Bronchial epithelial cell (primary cell): ENCODE measurements at places on chromosomes 7 and 10. TPM values are rescaled to one million over a fixed set of nuclear protein-coding genes. Genes with fewer than 3 reads are reported as not detected.

DNA sequence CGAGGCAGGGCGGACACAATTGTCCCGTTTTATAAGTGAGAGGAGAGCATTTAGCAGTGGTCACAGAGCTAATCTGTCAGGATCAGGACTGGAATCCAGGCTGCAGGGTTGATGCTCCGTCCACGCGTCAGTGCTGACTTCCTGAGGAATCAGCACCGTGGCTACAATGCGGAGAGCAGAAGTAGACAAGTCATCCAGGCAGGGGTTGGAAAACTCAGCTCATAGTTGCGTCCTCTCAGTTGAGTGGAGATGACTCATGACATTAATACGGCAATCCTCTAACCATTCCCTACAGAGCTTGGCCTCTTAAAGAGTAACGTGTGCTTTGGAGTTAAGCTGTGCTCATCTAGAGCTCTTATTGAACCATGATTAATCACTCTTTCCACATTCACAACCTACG, 17.1 kb upstream of the HTR5A start:
- DNase-seq: no peak

GRCh38 chr10:71582019-71582418, 137.6 kb downstream of the C10orf105 start:
- DNase-seq: peak; percentile 7

DNA sequence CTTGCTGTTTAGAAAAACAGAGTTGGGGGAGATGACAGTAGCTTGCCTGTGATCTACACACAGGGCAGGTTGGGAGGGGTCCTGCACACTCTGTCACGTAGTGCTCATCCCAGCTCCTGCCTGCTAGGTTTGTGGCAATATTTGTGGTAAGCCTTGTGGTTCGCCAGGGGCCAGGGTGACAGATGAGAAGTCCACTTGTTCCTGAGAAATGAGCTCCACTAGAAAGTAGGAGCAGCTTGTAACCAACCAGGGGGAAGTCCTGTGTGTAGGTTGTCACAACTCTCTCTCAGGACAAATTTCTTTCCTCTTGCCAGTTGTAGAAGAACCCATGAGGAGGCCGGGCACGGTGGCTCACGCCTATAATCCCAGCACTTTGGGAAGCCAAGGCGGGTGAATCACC, 147.0 kb downstream of the TCF7L2 start:
- no peak for DNase-seq

DNA sequence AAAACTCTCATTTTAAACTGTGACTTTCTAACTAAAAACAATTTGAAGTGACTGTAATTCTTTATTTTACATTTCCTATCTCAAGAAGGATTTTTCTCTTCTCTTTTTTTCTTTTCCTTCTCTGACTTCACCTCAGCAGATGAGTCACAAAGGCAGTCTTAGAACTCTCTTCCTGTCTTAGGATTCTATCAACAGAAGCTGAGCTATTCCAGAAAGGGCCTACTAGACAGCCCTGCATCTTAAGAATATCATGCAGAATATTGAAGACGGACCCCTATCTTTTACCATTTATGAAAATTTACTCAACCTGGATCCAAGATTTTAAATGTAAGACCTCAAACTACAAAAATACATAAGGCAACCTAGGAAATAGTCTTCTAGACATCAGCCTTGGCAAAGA, 365.7 kb upstream of the SEMA3C start:
- peak; percentile 81 for DNase-seq

DNA sequence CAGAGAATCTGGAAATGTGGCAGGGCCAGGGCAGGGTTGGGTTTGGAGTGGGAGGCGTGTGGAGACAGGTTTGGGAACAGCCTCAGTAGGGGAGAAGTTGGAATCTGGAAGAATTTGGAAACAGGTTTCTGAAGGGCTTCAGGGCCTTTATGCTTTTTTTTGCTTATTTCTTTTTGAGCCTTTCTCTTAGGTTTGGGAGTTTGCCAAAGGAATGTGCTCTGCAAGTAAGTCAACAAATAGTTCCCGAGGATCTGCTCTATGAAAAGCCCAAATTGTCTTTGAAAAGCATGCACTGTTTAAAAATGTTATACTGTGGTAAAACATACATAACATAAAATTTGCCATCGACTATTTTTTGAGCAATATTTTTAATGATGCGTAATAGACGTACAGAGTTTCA, 86.7 kb upstream of the ADRB1 start:
- peak; percentile 48 for DNase-seq

GRCh38 chr7:150931199-150931869, 46.8 kb downstream of the KCNH2 start:
- DNase-seq: no peak

DNA sequence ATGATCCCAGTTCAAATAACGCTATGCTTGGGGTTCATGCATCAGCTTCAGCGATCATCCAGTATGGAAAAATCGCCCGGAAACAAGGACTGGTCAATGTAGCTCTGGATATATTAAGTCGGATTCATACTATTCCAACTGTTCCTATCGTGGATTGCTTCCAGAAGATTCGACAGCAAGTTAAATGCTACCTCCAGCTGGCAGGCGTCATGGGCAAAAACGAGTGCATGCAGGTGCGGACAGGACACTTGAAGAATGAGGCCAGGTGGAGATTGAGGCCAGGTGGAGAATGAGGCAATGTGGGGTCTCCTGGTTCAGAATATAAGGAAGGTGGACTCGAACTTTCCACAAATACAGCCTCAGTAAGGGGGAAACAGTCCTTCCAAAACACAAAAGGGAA, 105.8 kb downstream of the TRRAP start:
- DNase-seq: no peak

GRCh38 chr10:79182781-79183467, 114.2 kb downstream of the ZMIZ1 start:
- DNase-seq: no peak

The SORCS3 gene
- not detected in 2 replicates for total RNA-seq

The HSPA12A gene
- 0.79 and 1.4 TPM in 2 replicates for total RNA-seq

The FAM24B gene
- total RNA-seq: 7.9 and 11.1 TPM in 2 replicates

The ACHE gene
- total RNA-seq: 0.13 TPM in 1 of 2 replicates, not detected in the other
